ENCODE measurements at places on chromosomes 3 and 15. TPM values are rescaled to one million over a fixed set of nuclear protein-coding genes. Genes with fewer than 3 reads are reported as not detected.

DNA sequence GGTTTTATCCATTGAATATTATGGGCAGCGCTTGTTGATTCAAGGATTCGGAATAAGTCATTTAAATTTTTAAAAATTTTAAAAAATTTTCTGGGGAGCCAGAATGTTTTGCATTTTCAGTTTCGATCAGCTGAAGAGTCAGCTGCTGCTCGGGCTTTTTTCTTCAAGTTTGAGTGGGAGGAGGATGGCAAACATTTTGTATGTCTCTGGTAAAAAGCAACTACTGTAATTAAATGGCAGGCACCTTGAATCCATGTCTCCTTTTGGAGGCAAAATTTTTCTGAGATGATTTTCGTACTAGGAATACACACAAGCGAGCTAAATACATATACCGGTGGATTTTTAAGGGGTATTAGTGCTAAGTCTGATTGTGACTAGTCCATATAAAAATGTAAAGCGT is 612 bp downstream of the C3orf38 start:
- H3K36me3 ChIP-seq, result peaks cover 8% of the 10 kb centered on the region
- peak overlapping the region; percentile 90 for H3K27ac ChIP-seq
- no peaks in the 10 kb centered on the region for H3K27me3 ChIP-seq
- H3K4me1 ChIP-seq, result peaks cover 39% of the 10 kb centered on the region
- H3K4me3 ChIP-seq, result peak overlapping the region; percentile 96
- peak; percentile 47 for DNase-seq

GRCh38 chr3:64546856-64547255 is 140.9 kb downstream of the ADAMTS9 start:
- no peaks in the 10 kb centered on the region for H3K27me3 ChIP-seq
- no peak for DNase-seq
- H3K36me3 ChIP-seq, result no peaks in the 10 kb centered on the region
- no peak overlapping the region for H3K4me3 ChIP-seq
- H3K4me1 ChIP-seq, result no peaks in the 10 kb centered on the region
- no peak overlapping the region for H3K27ac ChIP-seq

- H3K27ac ChIP-seq, result no peak overlapping the region
- H3K36me3 ChIP-seq, result no peaks in the 10 kb centered on the region
- H3K4me1 ChIP-seq, result peaks cover 34% of the 10 kb centered on the region
- no peaks in the 10 kb centered on the region for H3K27me3 ChIP-seq
- H3K4me3 ChIP-seq, result no peak overlapping the region
- DNase-seq, result peak; percentile 18
These were observed 46.2 kb downstream of the NOX5 start for GRCh38 chr15:69060744-69061143.

DNA sequence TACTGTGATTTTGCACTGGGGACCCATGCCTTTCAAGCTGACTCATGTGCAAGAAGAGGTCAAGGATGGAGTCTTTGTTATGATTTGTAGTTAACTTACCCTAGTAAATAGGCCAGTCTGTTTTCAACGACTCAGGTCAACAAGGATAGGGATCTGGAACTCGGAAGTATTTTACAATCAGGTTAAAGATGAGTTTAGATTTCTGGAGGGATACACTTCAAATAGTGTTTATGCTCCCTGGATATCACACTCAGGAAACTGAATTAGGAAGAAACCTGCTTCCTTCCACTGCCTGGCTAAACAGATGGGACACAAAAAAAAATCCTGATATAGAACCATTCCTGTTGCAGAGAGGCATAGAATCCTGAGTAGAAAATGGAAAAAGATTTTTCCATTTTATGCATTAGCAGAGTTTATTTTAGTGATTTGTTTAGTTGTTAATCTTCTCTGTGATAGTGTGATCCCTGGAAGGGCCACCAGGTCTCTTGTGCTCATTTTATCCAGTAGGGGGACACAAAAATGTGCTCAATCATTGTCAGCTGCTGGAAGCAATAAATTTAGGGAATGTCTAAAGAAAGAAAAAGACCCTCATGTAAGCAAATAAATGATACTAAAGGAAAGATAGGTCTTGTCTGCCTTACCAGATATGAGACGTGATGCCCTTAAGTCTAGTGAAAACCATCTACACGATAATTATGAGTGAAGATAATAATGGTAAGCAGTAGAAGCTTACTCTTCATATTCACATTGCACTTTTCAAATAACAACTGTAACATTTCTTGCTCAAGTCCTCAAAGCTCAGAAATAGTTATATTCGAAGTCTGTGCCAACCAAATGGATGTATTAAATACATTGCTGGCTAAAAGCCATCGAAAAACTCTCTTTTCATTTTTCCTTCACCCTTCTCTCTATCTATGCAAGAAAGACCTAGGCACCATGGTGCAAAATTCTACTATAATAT is 452.1 kb upstream of the KCNMB2 start:
- no peak overlapping the region for H3K4me3 ChIP-seq
- no peak overlapping the region for H3K27ac ChIP-seq
- H3K36me3 ChIP-seq, result no peaks in the 10 kb centered on the region
- no peak for DNase-seq

DNA sequence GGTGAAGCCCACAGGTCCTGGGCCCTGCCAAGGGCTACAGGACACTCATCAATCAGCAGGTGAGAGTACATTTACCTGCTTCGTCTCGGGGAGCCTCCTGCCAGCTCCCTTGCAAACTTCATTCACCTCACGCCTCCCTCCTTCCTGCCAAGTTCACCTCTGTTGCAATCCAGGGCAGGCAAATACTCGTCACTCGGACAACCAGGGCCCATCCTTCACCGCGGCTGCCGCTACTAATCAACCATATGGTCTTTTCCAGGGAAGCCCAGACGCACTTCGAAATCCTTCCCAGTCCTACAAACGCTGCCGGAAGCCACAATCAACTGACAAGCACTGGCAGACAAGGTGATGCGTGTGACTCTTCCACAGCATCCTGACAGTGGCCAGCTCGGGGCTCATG is 200.7 kb upstream of the NSMCE3 start:
- no peaks in the 10 kb centered on the region for H3K27me3 ChIP-seq
- H3K36me3 ChIP-seq, result no peaks in the 10 kb centered on the region
- no peaks in the 10 kb centered on the region for H3K4me1 ChIP-seq
- H3K4me3 ChIP-seq, result no peak overlapping the region
- no peak overlapping the region for H3K27ac ChIP-seq

DNA sequence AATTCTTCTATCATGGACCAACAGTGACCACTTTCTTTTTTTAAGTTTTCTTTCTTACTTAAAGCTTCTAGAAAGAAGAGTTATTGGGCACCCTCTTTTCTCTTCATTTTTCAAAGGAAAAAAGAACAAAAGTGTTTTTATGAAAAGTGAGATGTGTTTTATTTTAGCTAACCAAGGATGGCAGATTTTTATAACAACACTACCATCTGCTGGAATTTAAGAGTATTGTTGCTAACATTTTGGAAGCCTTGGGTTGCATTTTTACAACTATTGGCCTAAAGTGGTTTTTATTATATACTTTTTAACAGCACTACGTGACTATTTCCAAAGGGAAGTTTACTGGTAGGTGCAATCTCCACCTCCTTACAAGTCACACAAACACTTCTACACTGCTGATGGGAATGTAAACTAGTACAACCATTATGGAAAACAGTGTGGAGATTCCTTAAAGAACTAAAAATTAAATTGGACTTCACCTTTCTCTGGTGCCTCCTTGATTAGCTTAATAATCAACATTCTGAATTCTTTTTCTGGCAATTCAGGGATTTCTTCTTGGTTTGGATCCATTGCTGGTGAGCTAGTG is 237.7 kb upstream of the AGTR1 start:
- no peaks in the 10 kb centered on the region for H3K27me3 ChIP-seq
- H3K4me1 ChIP-seq, result no peaks in the 10 kb centered on the region
- no peak overlapping the region for H3K27ac ChIP-seq
- H3K36me3 ChIP-seq, result no peaks in the 10 kb centered on the region
- DNase-seq, result no peak

GRCh38 chr15:89680282-89680873 is 1.2 kb upstream of the PLIN1 start:
- H3K27ac ChIP-seq, result no peak overlapping the region
- no peaks in the 10 kb centered on the region for H3K4me1 ChIP-seq
- no peaks in the 10 kb centered on the region for H3K36me3 ChIP-seq
- H3K4me3 ChIP-seq, result no peak overlapping the region
- DNase-seq, result no peak

- H3K4me3 ChIP-seq, result no peak overlapping the region
- DNase-seq, result no peak
- H3K27ac ChIP-seq, result no peak overlapping the region
- no peaks in the 10 kb centered on the region for H3K27me3 ChIP-seq
- H3K4me1 ChIP-seq, result no peaks in the 10 kb centered on the region
These were observed 22.2 kb downstream of the MED12L start for GRCh38 chr3:151107701-151108100.

- no peak for DNase-seq
- H3K4me1 ChIP-seq, result no peaks in the 10 kb centered on the region
- no peak overlapping the region for H3K4me3 ChIP-seq
- H3K36me3 ChIP-seq, result no peaks in the 10 kb centered on the region
These were observed 83.2 kb upstream of the SMAD3 start for GRCh38 chr15:66982250-66982649.

DNA sequence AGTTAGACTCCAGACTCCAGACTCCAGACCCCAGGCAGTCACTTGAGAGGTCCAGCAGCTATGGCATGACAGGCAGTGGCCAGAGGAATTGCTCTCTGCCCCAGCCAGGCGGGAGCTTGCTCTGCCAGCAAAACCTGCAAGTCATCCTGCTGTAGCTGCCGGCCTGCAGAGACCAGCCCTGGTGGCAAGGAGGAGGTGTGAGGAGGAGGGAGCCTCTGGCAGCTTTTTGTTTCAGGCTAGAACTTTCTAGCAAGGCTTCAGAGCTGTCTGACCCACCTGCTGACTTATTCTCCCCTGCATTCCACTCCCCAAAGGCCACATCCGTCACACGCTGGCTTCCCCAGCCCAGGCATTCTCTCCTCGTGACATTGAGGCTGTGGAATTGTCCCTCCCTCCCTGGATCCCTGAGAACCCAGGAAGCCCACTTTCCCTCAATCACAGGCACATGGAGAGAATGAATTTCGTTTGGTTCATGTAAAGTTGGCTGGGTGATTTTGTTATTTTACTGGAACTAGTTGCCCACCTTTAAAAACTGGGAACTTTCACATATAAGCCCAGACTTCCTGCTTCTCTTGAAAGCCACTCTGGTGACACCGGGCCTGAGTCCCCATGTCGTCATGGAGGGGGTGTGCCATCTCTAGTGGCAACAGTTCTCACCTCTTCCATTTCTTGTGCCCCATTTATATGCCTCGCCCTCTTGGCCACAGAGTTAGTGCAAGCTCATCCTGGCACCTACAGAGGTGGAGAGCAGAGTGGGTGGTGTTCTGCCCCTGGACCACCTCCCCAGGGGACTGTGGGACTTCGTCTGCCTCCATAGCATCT is 82.7 kb downstream of the ABHD5 start:
- no peaks in the 10 kb centered on the region for H3K27me3 ChIP-seq
- no peak overlapping the region for H3K4me3 ChIP-seq
- no peaks in the 10 kb centered on the region for H3K36me3 ChIP-seq
- H3K27ac ChIP-seq, result no peak overlapping the region
- H3K4me1 ChIP-seq, result peaks cover 39% of the 10 kb centered on the region
- DNase-seq, result peak; percentile 20

Gene GOLGA6L7
- total RNA-seq, result not detected

Gene NR2E3
- not detected for total RNA-seq

GRCh38 chr3:158404131-158404718 is 166.8 kb upstream of the MLF1 start:
- no peak overlapping the region for H3K27ac ChIP-seq
- H3K36me3 ChIP-seq, result no peaks in the 10 kb centered on the region
- no peaks in the 10 kb centered on the region for H3K4me1 ChIP-seq
- H3K4me3 ChIP-seq, result no peak overlapping the region
- no peaks in the 10 kb centered on the region for H3K27me3 ChIP-seq

DNA sequence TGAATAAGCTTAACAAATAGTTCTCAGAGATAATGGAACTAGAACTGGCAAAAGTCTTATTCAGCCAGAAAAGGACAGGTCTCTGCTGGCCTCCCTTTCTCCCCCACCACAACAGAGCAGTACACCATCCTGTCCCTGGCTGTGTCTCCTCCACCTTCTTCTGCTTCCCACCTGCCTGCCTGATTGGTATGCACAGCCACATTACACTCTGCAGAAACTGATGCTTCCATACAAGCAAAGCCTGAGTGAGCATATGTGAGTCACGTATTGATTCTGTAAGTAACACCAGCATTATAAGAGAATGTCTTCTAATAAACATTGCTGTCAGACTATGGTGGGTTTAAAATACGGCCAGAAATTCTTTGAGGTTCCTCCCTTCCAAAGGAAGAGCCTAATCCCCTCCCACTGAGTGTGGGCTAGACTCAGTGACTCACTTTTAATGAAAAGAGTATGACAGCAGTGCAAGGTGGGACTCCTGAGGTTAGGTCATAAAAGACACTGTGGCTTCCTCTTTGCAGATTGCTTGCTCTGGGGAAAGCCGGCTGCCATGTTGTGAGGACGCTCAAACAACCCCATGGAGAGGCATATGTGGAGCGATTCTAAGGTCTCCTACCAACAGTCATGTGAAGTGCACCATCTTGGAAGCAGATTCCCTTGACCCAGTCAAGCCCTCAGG is 44.4 kb downstream of the ANXA2 start:
- H3K27me3 ChIP-seq, result no peaks in the 10 kb centered on the region
- H3K4me1 ChIP-seq, result no peaks in the 10 kb centered on the region
- H3K4me3 ChIP-seq, result no peak overlapping the region
- no peak overlapping the region for H3K27ac ChIP-seq
- DNase-seq, result no peak

Measured in CD4-positive, alpha-beta memory T cell (primary cell).